Astrocyte of the cerebellum (primary cell): ENCODE measurements at places on chromosomes 3 and 15.
A peak's percentile ranks its signal among the peaks of the same experiment; 100 is the strongest.

GRCh38 chr15:62035256-62035924 is 24.9 kb downstream of the VPS13C start:
- peak; percentile 9 for DNase-seq

DNA sequence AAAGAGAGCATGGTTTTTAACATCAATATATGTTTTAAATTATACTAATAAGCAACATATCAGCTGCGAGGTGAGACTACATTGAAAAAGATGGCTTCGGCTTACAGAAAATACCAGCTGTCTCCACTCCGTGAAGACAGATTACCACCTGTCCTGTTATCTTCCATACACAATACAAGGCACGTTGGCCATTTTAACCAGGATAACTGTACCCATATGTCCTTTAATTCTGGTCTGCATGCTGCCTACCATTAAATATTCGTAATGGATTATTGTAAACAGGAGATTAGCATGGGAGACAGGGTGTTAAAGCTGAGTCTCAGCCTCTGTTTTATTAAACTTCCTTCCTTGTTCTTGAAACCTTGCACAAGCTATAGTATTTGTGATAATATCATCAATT is 855.5 kb downstream of the ROBO1 start:
- no peak for DNase-seq

DNA sequence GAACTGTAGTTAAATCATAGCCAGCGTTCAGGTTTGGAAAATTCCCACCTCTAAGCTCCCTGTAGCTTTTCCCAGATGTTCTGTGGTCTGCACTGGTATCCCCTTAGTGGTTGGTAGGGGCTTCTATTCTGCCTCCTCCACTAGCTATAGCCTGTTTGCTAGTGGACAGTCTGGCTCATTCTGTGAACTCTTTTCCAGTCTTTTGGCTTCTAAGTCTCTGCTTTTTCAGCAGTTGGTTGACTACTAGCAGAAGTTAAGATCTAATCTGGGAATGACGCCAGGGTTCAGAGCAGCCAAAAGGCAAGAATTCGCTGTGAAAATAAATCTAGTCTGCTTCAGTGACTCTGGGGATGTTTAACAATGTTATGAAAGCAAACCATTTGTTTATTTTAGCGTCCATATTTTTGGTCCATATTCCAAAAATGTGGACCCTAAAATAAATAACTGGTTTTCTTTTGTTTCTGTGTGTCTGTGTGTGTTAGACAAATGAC is 73.7 kb upstream of the WDR72 start:
- DNase-seq = peak; percentile 66

- DNase-seq = no peak
These were observed 135.0 kb downstream of the TJP1 start for GRCh38 chr15:29687204-29687815.

GRCh38 chr3:41137686-41138111 is 61.6 kb upstream of the CTNNB1 start:
- DNase-seq = no peak

DNA sequence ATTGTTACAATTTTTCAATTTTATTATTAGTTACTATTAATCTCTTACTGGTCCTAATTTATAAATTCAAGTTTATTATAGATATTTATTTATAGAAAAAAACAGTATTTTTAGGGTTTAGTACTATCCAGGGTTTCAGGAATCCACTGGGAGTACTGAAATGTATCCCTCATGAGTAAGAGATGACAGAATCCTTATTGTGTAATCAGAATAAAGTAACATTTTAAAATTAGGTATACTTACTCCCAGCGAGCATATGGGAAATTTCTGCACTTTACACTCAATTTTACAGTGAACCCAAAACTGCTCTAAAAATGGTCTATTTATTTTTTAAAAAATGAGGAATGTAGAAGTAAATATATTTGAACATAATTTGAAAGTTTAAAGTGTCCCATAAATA is 202.7 kb downstream of the CGGBP1 start:
- no peak for DNase-seq

GRCh38 chr3:94317017-94317416 is 254.2 kb downstream of the NSUN3 start:
- DNase-seq = no peak

DNA sequence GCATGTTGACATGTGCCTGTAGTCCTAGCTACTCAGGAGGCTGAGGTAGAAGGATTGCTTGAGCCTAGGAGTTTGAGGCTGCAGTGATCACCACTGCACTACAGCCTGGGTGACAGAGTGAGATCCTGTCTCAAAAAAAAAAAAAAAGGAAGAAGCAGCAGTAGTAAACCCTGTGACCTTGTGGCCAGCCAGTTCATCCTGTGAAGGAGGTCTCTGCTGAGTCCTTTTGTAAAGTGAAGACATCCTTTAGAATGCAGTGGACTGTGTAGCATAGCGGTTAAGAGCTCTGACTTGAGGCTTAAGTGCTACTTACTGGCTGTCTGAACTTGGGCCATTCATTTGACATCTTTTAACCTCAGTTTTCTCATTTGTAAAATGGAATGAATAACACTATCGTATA is 8.3 kb downstream of the EXOSC7 start:
- no peak for DNase-seq
